ENCODE measurements at places on chromosomes 3 and 15.

DNA sequence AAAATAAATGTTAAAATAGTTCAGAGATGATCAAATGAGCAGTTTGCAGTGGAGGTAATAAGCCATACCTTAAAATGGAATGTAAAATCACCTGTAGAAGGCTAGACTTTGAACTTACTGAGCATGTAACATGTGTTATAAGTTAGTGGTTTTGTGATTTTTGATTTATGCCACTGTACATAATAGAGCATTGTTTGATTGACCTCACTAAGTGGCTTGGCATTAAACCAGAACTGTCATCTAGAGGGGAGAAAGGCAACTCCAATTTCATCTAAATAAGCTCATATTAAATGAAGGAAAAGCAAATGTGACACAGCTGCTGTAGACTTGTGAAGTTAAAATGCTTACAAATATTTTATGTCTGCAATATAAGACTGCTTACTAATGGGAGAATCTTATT lies 387.9 kb downstream of the ZIC1 start:
- no peak for DNase-seq

DNA sequence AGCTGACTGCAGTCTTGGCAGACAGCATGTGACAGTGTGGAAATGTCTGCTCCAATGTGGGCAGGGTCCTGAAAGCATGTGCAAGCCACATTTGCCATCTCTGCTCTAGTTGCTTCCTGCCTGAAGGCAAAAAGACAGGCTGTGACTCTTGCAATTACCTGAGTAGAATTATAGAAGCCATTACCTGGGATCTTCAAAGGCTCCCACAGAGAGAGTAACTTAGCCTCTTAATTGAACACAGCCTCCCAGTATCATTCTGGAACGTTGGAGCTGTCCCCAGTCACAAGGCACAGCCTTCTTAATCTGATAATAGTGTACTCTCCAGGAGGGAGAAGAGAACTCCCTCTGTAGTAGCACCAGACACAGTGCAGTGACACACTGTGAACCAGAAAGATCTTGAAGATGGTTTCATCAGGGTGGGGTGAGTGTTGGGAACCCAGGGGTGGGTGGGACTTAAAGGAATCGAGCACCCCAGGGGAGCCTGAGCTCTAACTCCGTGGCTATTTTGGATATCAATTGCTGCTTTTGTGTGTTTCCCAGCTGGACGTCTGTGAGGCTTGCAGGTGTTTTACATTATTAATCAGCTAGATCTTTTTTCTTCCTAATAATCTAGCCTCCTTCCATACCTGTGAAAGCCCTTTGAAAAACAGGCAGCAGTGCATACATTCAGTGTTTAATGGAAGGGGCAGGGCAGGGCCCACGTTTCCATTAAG lies 40.6 kb upstream of the GLCE start:
- DNase-seq = no peak

GRCh38 chr15:41949401-41950126 lies 22.8 kb downstream of the EHD4 start:
- DNase-seq = no peak

DNA sequence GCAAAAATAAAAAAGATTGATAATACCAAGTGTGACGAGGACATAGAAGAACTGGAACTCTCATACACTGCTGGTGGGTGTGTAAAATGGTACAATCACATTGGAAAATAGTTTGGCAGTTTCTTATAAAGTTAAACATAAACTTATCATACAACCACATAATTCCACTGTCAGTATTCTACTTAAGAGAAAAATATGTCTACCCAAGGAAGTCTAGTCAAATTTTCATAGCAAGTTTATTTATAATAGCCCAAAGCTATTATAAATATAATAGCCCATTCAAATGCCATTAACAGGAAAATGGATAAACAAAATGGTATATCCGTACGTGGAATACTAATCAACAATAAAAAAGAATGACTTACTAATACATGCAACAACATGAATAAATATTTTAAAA lies 40.6 kb upstream of the BCL2A1 start:
- no peak for DNase-seq

DNA sequence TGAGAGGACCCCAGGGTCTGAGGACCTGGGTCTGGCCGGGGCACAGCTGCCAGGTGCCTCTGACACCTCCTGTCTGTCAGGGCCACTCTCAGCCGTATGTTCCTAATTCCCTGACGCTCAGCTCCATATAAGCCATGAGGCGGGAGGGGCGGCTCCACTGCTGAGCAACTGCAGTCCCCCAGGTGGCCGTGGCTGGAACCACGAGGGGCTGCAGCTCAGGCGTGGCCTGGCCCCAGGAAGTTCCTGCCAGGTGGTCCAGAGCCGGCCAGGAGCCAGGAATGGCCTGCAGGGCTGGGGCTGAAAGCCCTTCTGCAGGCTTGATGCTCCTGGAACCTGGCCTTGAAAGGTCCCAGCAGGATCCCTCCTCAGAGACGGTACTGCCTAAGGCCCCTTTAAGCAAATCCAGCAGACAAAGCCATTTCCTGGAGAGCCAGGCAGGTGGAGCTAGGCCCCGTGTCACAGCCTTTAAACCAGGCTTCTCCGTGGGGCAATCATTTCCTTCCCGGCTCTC lies 118.0 kb downstream of the CHSY1 start:
- no peak for DNase-seq

- DNase-seq = no peak
Measured at GRCh38 chr3:49531715-49532114, 22.6 kb upstream of the BSN start.

DNA sequence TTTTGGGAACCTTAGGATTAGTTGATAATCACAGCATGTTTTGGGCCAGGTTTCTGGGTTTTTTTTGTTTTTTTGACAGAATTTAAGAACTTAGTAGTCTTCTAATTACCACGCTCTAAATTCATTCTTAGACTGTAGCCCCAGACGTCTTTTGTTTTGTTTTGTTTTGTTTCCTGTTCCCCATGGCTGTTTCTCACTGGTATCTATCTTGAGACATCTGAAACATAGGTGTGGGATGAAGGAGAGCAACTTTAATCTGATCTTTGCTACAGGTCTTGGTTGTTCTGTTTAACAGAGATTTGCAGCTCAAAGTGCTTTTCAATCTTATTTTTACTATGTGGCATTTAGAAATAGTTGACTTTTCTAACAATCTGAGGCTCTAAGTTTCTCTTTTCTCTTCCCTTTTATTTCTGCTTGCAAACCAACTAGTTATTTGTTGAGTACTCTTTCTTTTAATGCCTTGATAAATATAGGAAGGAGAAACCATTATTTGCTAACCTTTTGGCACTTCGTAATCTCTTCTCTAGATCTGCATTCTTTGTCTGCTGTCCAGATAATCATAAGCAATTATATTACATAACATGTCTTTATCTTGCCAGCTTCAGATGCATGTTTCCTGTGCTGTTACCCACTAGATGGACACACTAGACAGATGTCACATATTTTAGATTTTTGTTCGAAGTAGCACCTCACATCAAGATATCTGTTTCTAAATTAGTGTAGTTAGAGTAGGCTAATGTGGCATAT lies 40.9 kb downstream of the FBXL2 start:
- no peak for DNase-seq

DNA sequence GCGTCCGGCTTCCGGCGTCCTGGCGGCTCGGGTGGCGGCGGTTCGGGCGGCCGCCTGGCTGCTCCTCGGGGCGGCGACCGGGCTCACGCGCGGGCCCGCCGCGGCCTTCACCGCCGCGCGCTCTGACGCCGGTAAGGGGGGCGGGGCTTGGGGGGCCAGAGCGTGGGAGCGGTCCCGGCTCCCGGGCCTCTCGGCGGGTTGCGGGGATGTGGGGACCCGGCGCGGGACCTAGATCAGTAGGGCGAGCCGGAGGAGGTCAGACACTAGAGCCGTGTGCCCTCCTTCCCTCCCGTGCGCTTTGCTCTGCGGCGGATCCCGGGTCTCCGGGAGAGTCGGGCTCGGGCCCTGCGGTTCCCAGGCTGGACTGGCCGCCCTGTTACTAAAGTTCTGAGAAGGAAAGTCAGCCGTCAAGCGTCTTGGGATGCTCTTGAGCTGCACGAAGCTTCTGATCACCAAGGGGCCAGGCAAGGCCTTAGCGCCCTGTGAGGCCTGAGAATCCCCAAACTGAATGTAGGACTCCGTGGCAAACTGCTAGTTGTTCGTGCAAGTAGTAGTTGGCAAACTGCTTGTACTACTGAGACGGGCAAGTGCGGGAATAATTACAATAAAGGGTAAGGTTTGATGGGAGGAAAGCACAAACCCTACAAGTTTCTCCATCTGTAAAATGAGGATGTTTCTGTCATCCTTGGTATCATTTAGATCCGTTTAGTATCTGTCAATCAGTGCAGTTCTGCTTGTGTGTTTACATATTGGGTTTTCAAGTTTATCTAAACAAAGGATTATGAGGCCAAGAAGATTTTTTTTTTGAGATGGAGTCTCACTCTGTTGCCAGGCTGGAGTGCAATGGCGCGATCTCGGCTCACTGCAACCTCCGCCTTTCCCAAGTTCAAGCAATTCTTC lies 587 bp downstream of the PIGX start:
- DNase-seq = peak; percentile 45

GRCh38 chr3:187021748-187022402 lies 91.5 kb downstream of the ST6GAL1 start:
- no peak for DNase-seq

DNA sequence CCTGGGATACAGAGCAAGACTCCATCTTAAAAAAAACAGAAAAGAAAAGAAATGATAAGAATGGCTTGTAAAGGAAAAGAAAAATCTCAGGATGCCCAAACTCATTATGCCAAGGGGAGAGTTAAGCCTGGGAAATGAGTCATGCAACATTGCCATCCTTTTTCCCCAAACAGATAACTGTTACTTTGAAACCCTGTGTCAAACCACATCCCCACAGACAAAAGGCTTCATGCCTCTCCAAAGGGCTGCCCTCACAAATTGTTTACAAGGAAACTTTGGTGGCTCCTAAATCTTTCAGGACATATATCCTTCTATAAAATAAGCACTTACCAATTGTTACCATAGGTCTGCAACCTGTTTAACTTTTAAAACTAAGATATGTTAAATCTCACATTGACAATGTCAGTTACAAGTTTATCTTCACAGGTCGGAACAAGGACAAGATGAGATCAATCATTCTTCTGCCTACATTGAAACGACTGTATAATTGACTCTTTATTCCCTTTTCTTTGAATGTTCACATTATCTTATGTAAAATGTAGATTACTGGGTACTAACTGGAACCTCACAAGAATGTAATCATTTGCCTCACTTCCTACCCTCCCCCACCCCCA lies 18.6 kb upstream of the SENP7 start:
- no peak for DNase-seq

- DNase-seq = no peak
Measured at GRCh38 chr3:140706360-140706759, 28.5 kb downstream of the TRIM42 start.

GRCh38 chr3:64223791-64224745 lies 1.2 kb downstream of the PRICKLE2 start:
- no peak for DNase-seq

DNA sequence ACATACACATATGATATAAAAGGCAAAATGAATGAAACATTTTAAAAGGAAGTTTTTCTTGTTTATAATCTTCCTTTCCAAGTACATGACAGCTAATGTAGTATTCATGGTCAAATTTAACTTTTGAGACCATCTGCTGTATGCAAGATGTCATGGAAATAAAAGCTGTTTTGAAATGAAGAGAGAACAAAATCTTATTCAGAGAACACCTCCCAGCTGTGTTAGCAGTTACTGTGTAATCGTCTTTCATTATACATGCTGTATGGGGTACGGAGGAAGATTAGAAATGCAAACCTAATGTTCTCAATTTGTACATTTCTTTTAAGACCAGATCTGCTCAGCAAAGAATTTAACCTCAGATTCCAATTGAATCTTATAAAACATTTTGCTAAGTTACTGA lies 1182.3 kb downstream of the OTOL1 start:
- no peak for DNase-seq

DNA sequence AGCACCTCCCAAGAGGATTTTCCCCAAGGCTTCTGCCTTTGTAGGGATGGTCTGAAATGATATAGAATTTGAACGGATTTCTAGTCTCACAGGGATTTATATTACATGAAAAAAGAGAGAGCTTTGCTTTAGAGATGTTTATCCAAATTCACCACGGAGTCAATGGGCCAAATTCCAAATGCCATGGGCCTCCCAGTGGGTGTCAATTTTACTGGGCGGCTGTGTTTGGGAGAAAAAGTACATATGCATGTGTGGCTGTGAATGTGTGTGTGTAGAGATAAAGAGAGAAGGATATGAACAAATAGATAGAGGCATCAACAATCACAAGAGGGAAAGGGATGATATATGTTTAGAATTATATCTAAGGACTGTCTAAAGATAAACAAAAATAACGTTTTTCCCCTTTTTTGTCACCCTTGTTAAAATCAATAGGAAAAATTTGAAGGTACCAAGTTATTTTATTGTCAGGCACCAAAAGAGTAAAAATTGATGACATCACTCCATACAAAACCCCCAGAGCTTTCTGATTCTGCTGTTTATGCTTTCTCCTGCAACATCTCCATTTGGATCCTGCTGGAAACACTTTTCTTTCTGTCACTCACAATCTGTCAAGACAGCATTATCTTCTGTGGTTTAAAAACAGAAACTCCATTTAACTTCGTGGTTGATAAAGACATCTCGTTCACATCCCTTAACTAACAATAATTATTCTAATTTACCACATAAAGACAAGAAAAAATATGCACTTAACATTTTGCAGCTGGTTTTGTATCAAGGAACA lies 160.7 kb downstream of the FHIT start:
- no peak for DNase-seq

DNA sequence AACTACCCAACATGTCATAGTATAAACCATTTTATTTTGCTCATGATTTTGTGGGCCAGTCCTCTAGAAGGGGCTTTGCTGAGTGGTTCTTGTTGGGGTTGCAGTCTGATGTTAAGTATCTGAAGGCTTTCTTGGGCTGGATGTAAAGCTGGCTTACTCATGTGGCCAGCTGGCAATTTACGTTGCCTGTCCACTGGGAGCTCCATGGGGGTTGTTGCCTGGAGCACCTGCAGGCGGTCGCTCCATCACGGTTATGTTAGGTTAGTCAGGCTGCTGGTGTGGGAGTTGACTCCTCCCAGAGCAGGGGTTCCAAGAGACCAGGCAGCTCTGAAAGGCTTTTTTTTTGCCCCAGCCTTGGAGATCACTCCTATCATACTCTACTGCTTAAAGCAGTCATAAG lies 98.1 kb downstream of the NR1D2 start:
- DNase-seq = no peak

GRCh38 chr3:68958932-68959331 lies 26.6 kb upstream of the TAFA4 start:
- no peak for DNase-seq

DNA sequence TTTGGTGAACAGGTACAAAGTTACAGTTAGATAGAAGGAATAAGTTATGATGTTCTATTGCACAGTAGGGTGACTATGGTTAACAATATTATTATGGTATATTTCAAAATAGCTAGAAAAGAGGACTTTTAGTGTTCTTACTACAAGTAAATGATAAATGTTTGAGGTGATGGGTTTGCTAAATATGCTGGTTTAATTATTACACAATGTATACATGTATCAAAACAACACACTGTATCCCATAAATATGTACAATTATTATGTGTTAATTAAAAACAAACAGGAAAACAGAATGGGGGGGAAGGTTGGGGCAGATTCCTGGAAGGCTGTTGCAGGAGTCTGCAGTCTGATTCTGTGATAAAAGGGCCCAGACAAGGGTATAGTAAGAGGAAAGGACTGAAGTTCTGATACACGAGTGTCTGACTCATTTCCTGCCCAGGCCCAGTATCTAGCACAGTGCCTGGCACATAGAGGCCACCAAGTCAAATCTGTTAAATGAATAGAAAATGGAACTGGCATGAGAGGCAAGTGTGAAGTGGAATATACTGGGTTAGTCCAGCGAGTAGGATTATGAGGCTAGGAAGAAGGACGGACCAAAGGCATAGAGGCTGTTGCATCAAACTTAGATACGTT lies 7.2 kb upstream of the ENTPD3 start:
- DNase-seq = no peak

- no peak for DNase-seq
Measured at GRCh38 chr15:87777054-87777561, 479.4 kb downstream of the NTRK3 start.
